ENCODE measurements at places on chromosomes 12 and 14.

DNA sequence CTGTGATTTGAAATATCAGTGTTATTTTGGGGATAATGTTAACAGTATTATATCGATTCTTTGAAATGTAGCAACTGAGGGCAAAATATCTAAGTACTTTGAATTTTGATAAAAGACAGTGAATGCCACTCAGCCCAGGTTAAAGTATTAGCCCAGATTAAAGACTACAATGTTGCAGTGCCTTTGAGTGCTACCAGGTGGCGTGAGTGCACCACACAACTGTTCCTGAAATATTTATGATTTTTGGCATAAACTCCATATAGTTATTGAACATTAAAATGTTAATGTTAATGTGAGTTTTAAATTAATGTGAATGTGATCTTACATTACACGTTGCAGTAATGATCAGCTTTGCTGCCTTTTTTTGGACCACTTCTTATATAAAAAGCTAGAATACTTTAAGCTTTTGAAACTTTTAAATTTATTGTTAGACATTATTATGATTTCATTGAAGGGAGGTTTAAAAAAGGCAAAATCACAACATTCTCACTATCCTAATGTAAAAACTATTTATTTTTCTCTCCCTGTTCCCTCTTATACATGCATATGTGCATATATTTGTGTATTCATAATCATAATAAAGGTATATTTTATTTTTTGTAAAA is 22.5 kb downstream of the MRPS35 start:
- DNase-seq = peak; percentile 45

GRCh38 chr14:47660158-47660557 is 15.2 kb downstream of the MDGA2 start:
- no peak for DNase-seq

DNA sequence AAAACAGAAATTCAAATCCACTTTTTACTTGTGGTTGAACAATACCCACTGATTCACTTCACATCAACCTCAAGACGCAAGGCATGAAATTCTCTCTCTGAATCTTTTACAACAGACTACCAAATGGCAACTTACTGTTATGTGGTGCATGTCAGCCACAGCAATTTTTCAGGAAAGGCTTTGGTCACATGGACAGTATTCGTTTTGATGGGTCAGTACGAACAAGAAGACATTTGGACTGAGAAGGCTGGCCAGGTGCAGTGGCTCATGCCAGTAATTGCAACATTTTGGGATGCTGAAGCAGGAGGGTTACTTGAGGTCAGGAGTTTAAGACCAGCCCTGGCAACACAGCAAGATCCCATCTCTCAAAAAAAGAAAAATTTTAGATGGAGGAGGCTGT is 144.0 kb downstream of the SEC23A start:
- no peak for DNase-seq

DNA sequence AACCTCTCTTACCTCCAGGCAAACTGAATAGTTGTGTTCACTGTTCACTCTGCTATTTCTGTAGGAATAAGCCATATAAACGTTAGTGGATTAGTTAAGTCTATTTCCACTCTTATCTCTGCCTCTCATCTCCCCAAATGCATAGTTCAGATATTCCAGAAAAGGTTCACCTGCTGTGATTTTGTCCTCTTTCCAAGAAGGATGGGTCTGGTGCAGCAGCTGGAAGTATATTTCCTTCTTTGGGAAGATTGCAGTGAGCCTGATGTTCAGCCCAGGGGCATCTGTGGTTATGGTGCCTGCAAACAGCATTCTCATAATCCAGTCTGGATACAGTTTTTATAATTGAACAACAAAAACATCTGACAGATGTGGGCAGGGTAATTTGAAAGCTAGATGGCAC is 97.7 kb downstream of the TPH2 start:
- DNase-seq = no peak

GRCh38 chr12:24838531-24838950 is 110.4 kb downstream of the BCAT1 start:
- peak; percentile 95 for DNase-seq

DNA sequence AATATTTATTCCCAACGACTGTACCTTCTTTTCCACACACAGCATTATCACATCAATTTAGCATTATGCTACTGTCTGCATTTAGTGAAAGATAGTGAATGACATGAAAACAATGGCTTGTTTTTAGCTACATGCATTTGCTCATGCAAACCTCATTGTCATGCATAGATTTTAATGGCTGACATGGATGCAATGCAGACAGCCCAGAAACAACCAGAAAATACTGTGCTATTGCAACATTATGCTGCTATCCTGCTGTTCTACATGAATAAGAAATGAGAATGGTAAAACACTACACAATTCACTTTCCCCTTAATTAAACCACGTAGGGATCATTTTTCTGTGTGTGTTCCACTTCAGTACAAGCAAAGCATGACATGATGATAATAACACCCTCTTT is 90.8 kb downstream of the LIN7A start:
- DNase-seq = no peak

DNA sequence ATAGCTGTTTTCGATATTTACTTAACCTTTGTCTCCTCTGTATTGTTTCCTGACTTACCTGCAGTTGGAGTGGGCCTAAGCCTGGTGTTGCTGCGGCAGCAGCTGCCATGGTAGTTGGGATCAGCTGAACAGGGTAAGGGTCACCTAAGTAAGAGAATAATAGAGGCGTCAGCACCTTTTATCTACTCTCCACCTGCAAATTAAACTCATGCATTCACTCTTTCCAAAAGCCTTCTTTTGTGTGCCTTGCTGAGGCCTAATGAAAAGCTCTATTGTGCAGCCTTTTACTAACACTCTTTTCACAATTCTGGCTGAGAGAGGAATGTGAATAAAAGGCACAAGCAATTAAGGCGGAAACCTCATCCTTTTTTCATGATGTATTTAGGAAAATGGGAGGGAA is 308.7 kb downstream of the SOX5 start:
- DNase-seq = no peak

DNA sequence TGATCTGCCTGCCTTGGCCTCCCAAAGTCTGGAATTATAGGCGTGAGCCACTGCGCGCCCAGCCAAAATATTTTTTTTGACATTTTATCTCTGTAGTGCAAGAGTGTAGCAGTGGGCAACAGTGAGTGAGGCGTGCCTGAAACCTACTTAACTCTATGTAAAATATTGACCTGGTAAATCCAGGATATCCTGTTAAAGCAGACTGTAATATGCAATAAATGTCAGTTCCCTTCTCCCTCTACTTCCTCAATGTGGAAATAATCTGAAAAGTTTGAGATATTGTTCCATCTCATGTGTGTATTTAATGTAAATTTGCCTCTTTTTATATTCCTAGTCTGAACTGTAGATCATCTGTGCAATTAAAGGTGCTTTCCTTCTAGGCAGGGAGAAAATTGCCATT is 9.5 kb upstream of the CDK17 start:
- no peak for DNase-seq

DNA sequence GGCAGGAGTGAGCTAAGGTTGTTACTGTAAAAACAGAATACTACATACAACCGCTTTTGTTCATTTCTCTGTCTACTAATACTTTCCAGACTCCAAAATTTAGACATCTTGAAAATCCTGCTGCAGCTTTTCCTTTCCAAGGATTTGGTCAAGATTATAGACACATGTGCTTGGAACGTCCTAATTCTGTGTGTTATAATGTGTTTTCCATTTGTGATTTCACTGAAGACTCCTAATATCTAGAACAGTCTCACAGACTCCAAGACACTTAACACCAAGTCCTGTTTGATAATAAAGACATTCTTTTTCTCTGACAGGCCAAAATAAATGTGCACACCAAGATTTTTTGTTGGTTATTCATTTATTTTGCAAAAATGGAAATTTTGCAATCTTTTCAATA is 41.8 kb upstream of the TMTC2 start:
- DNase-seq = no peak

GRCh38 chr12:92139634-92140150 is 6.0 kb downstream of the BTG1 start:
- DNase-seq = peak; percentile 21

Data from fibroblast of skin of scalp (primary cell).